ENCODE measurements at places on chromosomes 3 and 15. TPM values are rescaled to one million over a fixed set of nuclear protein-coding genes. Genes with fewer than 3 reads are reported as not detected.
A peak's percentile ranks its signal among the peaks of the same experiment; 100 is the strongest.

- no peak for DNase-seq
- H3K4me3 ChIP-seq: no peak overlapping the region
- no peaks in the 10 kb centered on the region for H3K27me3 ChIP-seq
- H3K36me3 ChIP-seq: peaks cover 24% of the 10 kb centered on the region
- H3K27ac ChIP-seq: peak overlapping the region; percentile 24
Observed at GRCh38 chr15:57692709-57693108, 13.8 kb upstream of the POLR2M start.

DNA sequence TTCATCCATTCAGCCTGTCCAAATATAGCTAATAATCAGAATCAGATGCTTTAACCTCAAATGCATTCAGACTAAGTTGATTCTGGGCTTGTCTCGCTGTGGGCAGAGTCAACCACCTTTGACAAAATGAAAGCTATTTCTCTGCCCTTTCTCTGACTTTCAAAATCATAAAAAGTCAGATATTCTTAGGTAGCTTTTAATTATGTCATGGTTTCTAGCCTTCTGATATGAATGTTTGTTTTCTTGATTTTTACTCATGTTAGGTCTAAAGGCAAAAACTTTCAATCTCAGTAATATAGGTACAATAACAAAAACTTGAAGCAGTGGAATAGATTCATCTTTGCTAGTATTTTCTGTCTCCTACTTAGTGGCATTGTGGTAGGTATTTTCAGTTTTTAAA is 25.3 kb upstream of the C15orf61 start:
- H3K27me3 ChIP-seq: no peaks in the 10 kb centered on the region
- no peaks in the 10 kb centered on the region for H3K36me3 ChIP-seq
- no peak for DNase-seq
- H3K4me1 ChIP-seq: no peaks in the 10 kb centered on the region
- H3K4me3 ChIP-seq: no peak overlapping the region

- DNase-seq: no peak
- peaks cover 66% of the 10 kb centered on the region for H3K36me3 ChIP-seq
- H3K27ac ChIP-seq: no peak overlapping the region
Observed at GRCh38 chr3:9377981-9378380, 15.1 kb downstream of the THUMPD3 start.

DNA sequence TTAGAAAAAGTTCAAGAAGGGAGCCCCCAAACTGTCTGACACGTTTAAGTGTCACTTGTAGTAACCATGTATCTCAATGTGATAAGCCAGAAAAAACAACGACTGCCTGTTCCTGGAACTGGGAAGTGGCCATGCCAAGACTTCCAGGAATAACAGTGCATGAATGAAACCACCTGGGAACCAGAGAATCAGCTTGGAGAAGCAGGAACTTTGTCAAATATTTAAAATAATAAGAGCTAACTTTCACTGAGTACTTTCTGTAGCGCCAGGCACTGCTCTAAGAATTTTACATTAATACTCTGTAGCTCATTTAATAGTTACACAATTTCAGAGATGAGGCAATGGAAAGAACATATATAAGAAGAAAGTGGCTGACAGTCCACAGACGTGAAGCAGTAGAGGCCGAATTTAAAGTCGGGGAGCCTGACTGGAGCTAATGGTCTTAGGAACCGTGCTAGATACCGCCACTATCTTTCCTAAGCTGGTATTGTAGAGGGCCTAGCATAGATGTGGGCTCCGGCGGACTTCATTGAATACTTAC is 876 bp downstream of the PLSCR1 start:
- DNase-seq: no peak
- H3K4me1 ChIP-seq: no peaks in the 10 kb centered on the region
- no peaks in the 10 kb centered on the region for H3K27me3 ChIP-seq

DNA sequence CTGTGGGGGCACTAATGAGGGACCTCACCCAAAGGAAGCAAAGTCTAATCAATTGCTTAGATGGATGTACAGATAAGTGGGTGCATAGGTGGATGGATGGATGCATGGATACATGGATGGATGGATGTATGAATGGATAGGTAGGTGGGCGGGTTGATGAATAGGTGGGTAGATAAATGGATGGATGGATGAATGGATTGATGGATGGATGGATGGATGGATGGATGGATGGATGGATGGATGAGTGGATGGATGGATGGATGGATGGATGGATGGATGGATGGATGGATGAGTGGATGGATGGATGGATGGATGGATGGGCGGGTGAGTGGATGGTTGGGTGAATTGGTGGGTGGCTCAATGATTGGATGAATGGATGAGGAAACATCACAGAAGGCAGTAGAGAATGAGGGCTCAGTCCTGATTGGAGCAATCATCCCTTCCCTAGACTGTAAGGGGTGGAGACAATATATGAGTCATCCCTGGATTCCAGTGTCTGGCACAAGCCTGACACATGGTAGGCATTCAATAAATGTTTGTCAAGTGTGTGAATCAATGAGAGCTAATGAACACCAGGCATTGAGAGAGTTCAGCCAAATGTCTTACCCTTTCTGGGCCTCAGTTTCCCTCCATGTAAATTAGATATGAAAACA is 40.4 kb upstream of the PXYLP1 start:
- no peaks in the 10 kb centered on the region for H3K36me3 ChIP-seq
- DNase-seq: no peak
- no peak overlapping the region for H3K27ac ChIP-seq
- no peaks in the 10 kb centered on the region for H3K4me1 ChIP-seq
- H3K27me3 ChIP-seq: no peaks in the 10 kb centered on the region
- H3K4me3 ChIP-seq: no peak overlapping the region

DNA sequence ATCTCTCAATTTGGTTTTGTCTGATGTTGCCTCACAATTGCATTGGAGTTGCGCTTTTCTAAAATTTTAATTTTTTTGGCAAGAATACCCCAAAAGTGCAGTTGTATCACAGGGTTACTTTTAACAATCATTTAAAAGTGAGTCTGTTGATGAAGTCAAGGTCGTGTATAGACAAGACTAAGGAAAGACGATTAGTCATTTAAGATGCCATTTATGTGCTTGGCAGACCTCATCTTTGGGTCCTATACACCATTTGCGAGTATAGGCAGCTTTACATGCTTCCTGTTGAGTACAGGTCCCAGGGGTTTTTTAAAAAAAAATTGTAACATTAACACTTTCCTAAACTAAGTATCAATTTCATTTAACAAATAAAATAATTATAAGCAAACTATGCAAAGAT is 12.5 kb downstream of the ARNT2 start:
- no peaks in the 10 kb centered on the region for H3K4me1 ChIP-seq
- no peaks in the 10 kb centered on the region for H3K36me3 ChIP-seq
- no peak overlapping the region for H3K27ac ChIP-seq
- no peak overlapping the region for H3K4me3 ChIP-seq
- DNase-seq: no peak
- no peaks in the 10 kb centered on the region for H3K27me3 ChIP-seq

DNA sequence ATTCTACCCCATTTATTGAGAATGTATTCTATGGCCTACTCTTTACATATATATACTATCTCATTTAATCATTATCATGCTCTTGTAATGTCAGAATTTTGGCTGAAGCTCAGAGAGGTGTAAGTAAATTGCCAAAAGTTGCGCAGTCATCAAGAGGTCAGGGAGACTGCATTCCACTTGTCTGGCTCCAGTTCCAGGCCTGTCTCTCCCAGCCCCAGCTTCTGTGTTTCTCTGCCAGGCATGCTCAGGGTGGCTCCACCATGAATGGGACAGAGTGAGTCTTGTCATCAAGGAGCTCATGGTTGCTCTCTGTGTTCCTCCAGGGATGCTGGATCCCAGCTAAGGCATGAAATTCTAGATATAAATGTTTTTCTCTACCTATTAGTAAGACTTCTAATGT is 635.1 kb upstream of the MDFIC2 start:
- no peaks in the 10 kb centered on the region for H3K27me3 ChIP-seq
- no peak overlapping the region for H3K4me3 ChIP-seq
- H3K27ac ChIP-seq: no peak overlapping the region
- no peaks in the 10 kb centered on the region for H3K36me3 ChIP-seq

GRCh38 chr15:70081612-70082011 is 16.1 kb downstream of the TLE3 start:
- H3K4me3 ChIP-seq: no peak overlapping the region
- no peaks in the 10 kb centered on the region for H3K4me1 ChIP-seq
- no peaks in the 10 kb centered on the region for H3K27me3 ChIP-seq
- no peak for DNase-seq
- peaks cover 45% of the 10 kb centered on the region for H3K36me3 ChIP-seq

DNA sequence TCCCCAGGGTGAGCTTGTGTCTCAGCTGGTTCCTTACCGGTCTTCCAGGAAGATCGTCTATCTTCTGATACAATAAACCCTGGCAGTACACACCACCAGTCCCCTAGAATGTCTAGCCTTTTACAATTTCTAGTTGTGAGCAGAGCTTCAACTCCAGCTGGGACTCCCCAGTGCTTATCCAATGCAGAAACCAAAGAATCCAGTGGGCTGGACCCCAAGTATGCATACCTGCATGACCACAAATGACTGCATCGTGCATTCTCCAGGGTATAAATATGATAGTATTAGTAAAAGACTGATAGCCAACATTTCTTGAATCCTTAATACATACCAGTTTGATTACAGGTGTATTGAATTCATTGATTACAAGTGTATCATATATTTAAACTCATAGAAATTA is 176.0 kb downstream of the SATB1 start:
- no peaks in the 10 kb centered on the region for H3K36me3 ChIP-seq
- no peak overlapping the region for H3K27ac ChIP-seq
- no peak for DNase-seq
- H3K4me1 ChIP-seq: no peaks in the 10 kb centered on the region
- no peak overlapping the region for H3K4me3 ChIP-seq

The LRRC28 gene
- 34.5 TPM for total RNA-seq

The FRMD4B gene
- total RNA-seq: 37.8 TPM

The JAGN1 gene
- 39.8 TPM for total RNA-seq

The EPHB3 gene
- 5.1 TPM for total RNA-seq

All from right atrium auricular region (tissue), 2 donors.